ENCODE measurements at places on chromosomes 3 and 15.

- no peak for DNase-seq
Measured at GRCh38 chr15:38285456-38285855, 32.8 kb downstream of the SPRED1 start.

DNA sequence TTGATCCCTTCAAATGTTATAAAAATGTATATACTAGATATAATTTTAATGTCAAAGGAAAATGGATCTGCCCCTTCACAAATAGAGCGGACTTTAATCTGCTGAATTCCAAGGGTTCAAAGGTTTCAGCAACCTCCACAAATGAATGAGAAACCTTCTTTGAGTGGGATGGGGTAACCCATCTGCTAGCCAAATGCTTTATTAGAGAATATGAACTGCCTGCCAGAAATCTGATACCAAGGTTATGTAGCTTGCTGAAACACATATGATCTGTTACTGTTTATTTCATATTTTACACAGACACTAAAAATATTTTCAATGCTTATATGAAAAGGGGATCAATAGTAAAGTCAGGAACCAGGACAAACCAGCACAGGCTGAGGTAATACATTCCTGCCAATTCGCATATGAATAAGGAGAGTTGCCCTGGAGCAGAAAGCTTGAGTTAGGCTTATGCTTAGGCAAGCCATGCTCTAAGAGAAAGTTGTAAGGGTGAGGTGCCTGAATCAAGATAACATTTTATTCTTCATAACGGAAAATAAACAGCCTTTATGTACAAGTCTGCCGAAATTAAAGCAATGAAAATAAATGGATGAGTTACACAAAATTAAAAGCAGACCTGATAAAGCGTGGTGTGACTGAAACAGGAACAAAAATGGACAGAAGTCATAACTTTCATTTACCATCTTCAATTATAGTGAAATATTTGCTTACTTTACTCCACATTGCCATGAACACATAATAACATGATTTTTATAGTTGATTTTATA is 26.5 kb downstream of the PLOD2 start:
- no peak for DNase-seq

DNA sequence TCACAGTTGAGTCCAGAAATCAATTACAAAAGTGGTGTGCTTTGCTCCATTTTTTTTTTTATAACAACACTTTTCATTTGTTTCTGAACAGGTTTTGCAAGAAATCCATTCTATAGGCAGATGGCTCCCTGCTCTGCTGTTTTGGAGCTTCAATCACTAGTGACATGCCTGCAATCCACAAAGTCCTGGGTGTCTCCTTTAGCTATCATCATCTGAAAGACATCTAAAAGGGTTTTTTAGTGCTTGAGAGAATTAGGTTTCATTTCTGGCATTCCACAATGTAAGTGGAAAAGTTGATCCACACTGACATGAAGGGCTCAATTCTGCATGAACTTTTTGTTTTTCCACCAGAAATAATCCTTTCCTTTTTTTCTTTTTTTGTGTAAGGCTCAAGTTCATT is 24.0 kb upstream of the MEIS2 start:
- DNase-seq, result no peak

DNA sequence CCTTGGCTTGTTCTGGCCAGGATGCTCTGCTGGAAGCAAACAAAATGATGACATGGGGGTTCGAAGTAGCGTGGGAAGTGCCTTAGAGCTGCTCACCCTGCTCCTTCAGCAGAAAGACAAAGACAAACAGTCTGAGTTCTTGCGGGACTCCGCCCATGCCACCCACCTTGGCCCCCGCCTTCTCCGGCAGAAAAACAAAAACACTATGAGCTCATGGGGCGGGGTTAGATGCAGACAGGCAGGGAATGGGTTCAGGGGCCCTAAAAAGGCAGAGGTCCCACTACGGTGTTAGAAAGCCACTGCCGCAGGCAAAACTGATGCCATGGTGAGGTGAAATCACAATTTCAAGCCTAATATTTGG is 9.7 kb upstream of the NCKIPSD start:
- no peak for DNase-seq

- DNase-seq, result peak; percentile 82
Measured at GRCh38 chr3:18444595-18445400, 19.7 kb upstream of the SATB1 start.

GRCh38 chr3:197547306-197548011 is 8.3 kb downstream of the BDH1 start:
- no peak for DNase-seq

- DNase-seq, result no peak
Measured at GRCh38 chr3:189786479-189787064, 155.4 kb downstream of the TP63 start.

DNA sequence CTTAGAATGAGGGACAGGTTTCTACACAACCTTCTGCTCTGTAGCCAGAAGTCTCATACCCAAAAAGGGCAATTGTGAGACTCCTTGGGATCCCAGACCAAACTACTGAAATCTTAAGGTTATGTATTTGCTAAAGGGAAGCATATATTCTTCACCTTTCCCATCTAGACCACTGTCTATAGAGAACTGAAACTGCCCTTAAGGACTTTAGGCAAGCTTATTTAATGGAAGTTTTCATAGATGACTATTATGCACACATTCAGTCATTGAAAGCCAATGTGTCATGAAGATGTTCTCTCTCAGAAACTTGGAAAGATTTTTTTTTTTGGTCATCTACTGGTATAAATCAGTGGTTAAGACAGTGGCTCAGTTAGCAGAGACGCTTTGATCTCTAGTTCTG is 365.3 kb downstream of the MCTP2 start:
- no peak for DNase-seq

DNA sequence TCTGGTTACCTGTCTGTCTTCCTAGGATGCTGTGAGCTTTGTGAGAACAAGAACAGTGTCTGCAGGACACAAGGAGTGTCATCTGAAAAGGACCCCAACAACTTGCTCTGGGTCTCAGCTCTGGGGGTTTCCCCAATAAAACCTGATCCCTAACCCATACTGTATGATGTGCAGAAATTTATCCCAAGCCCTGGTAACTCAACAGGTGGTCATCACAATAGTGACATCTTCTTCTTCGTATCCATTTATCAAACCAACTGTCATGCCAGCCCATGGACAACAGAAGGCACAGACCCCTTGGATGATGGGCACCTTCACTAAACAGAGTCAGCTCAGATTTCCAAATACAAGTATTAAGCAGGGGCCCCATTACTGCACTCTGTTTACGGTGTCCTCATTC is 127.5 kb downstream of the UACA start:
- DNase-seq, result no peak

DNA sequence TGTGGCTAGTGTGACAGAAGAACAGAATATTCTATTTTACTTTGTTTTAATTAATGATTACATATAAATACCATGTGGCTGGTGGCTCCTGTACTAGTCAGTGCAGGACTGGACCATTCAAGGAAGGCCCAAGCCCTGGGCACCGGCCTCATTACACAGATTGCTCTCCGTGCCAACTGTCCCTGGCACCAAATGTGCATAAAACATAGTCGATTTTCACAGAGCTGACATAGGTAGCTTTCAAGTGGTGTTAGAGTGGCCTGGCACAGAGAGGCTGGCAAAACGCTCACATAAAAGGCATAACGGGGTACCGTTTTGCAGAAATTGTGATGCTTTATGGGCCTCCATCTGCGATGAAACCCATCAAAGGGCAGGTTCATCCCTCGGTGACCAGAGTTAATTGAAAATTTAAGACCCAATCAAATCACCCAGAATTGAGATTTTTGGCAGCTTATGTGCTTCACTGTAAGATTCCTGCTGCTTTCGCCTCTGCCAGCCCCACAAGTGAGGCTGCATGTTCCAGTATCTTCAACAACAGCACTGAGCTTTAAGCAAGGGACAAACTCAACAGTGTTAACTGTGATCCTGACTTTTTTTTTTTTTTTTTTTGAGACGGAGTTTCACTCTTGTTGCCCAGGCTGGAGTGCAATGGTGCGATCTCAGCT is 25.9 kb downstream of the RFTN1 start:
- no peak for DNase-seq

DNA sequence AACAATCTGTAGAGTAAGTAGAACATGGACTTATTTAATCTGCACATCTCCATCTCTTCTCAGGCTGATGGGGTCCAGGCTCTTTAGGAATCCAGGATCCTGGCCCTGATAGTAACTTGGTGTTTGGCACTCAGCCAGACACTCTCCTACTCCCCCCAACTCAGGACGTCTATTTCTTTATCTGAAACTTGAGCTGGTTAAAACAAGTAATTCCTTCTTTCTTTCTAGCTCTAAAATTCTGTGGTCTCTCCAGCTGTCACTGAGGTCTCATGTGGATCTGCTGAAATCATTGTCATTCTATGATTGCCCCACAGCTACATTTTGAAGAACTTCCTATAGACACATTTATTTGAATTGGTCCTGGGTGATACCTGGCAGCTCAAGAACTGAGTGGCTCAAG is 59.0 kb downstream of the TP63 start:
- no peak for DNase-seq

GRCh38 chr3:33438881-33439545 is 1.2 kb downstream of the UBP1 start:
- DNase-seq, result peak; percentile 20

DNA sequence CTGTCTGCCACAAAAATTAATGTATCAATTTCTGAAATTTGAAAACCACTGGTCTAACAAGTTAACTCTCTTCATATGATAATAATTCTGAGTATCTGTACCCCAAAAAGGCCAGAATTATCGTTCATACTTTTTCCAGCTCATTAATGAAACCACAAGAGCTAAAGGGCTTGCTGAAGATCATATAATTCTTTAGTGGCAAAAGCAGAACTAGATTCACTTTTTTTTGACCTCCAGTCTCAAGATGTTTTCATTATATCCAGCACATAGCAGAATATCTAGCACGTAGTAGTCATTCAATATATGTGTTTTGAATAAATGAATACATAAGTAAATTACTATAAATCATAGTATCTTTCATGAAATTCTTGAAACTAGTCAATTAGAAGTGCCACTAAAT is 246.7 kb upstream of the KCNH8 start:
- DNase-seq, result no peak

- no peak for DNase-seq
Measured at GRCh38 chr15:29322415-29322814, 52.8 kb upstream of the NSMCE3 start.

- DNase-seq, result no peak
Measured at GRCh38 chr15:97929456-97930229, 30.9 kb upstream of the ARRDC4 start.

DNA sequence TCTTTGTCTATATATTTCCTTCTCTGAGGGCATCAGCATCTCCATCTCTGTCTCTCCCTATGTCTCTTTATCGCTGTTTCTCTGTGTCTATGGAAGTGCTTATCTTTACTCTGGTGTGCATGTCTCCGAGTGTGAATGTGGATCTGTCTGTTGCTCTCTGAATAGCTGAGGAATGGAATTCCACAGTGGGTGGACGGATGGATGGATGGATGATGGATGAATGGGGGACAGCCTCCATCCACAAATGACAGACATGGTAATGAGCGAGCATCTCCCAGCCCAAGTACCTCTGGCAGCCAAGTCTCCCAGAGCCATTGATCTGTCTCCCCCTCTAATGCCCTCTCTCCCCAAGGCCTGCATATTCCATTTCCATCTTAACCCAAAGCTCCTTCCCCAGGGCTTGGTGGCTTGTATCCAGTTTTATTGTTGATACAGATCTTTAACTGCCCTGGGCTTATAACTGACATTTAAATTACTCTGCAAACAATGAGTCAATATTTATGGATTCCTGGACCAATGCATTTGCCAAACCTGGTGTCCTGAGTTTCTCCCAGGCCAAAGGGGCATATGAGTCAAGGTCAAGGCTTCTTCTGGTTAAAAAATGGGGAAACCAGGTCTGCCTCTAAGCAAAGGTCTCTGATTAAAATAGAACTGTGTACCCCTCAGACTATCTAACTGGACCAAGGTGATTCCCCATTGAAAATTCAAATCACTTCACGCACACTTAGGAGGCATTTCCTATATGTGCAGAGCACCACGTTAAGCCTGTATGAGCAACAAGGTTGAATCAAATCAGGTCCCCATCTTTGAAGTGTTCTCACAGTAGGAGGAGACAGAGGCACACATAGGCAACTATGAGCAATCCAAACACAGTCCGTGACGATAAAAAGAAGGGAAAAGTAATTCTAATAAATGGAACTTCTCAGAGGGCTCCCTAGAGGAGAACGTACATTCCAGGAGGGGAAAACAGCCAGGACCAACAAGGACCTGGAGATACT is 109.9 kb downstream of the TLE3 start:
- no peak for DNase-seq

Measured in CD4-positive, alpha-beta memory T cell (primary cell).